ENCODE measurements at places on chromosomes 2 and 18. TPM values are rescaled to one million over a fixed set of nuclear protein-coding genes. Genes with fewer than 3 reads are reported as not detected.

DNA sequence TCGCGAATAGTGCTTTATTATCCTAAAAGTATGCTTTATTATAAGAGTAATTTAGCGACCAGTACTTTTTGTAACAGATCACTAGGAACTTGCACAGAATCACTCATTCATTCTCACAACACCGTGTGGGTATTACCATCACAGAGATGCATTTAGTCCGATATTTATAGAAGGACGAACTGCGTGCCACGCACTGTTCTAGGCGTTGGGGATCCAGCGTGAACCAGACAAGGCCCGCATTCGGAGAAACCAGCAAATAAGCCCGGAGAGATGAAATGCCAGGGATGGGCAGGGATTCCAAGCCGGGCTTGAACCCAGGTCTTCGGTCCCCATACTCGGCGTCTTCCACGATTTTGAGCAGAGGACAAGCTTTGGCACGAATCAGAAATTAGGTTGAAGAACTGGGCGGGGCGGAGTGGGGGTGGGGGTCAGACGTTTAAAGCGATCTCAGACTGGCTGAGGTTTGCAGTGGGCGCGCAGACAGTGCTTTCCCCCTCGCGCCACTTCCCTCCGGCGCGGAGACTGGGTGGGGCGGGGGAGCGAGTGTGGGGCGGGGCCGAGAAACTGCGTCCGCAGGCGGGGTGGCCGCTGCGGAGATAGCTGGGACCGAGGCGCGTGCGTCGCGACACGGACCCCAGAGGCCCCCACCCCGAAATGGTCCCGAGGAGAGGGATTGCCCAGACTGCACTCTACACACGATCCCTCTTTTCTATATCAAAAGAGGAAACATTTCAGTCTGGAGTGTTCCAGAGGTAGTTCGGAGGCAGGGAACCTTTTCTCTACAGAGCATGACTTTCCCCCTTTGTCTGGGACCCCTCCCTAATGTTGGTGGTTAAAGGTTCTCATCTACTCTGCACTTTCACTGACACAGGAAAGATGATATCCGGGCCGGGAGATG is 1.1 kb upstream of the CXCR4 start:
- H3K27me3 ChIP-seq, result peaks cover 31% of the 10 kb centered on the region
- peak overlapping the region; percentile 62 for H3K4me3 ChIP-seq
- peaks cover 24% of the 10 kb centered on the region for H3K4me1 ChIP-seq
- peak overlapping the region; percentile 85 for H3K27ac ChIP-seq
- H3K36me3 ChIP-seq, result peaks cover 8% of the 10 kb centered on the region
- peak; percentile 87 for DNase-seq

DNA sequence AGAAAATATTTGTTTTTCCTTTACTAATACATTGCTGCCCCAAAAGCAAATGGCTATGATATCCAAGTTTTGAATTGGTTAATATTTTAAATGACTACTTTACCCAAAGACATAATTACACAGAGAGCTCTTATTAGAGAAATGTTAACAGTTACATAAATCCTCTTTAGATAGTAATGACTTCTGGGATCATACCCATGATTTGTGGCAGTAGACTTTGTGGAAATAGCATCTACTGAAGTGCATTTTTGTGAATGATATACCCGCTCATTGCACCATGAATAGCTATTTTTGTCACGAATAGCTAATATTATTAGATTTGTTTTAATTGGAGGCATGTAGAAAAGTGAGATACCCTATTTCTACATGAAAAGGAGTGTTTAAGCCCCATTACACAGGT is 15.8 kb downstream of the NYAP2 start:
- no peaks in the 10 kb centered on the region for H3K4me1 ChIP-seq
- no peaks in the 10 kb centered on the region for H3K27me3 ChIP-seq

- no peak overlapping the region for H3K27ac ChIP-seq
- H3K36me3 ChIP-seq, result no peaks in the 10 kb centered on the region
- H3K27me3 ChIP-seq, result no peaks in the 10 kb centered on the region
- DNase-seq, result no peak
- H3K4me1 ChIP-seq, result no peaks in the 10 kb centered on the region
Observed at GRCh38 chr2:195477248-195477995, 179.6 kb upstream of the SLC39A10 start.

- no peaks in the 10 kb centered on the region for H3K36me3 ChIP-seq
- no peaks in the 10 kb centered on the region for H3K27me3 ChIP-seq
- DNase-seq, result no peak
- no peaks in the 10 kb centered on the region for H3K4me1 ChIP-seq
- no peak overlapping the region for H3K27ac ChIP-seq
Observed at GRCh38 chr2:138581909-138582308, 80.3 kb downstream of the SPOPL start.

The KCNG2 gene
- total RNA-seq, result 0.46 TPM

DNA sequence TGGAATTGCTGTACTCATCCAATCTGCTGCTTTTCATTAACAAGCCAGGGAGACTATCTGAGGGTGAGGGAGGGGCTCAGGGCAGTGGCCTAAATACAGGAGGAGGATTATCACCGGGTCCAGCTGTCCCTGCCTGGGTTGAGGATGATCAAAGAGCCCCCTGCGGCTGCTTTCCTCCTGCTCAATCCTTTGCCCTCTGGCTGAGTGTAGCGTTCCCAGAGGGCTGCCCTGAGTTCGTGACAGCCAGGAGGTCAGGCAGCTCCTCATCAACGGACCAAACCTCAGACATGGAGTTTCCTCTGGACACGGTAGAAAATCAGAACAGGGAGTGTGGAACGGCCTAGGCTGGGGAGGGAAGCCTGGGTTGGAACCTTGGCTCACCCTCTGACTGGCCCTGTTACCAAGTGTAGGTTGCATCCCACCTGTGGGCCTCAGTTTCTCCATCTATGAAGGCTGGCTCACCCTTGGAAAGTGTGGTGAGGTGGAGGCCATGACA is 23.5 kb downstream of the CIB4 start:
- H3K36me3 ChIP-seq, result no peaks in the 10 kb centered on the region
- H3K27ac ChIP-seq, result no peak overlapping the region
- DNase-seq, result peak; percentile 26
- peaks cover 28% of the 10 kb centered on the region for H3K4me1 ChIP-seq

The UGP2 gene
- 145 TPM for total RNA-seq

The ADAM23 gene
- total RNA-seq, result 2.5 TPM

The FASTKD1 gene
- 31.2 TPM for total RNA-seq

GRCh38 chr2:168529054-168529833 is 73.2 kb downstream of the CERS6 start:
- no peaks in the 10 kb centered on the region for H3K36me3 ChIP-seq
- no peak overlapping the region for H3K27ac ChIP-seq
- peaks cover 4% of the 10 kb centered on the region for H3K4me1 ChIP-seq

DNA sequence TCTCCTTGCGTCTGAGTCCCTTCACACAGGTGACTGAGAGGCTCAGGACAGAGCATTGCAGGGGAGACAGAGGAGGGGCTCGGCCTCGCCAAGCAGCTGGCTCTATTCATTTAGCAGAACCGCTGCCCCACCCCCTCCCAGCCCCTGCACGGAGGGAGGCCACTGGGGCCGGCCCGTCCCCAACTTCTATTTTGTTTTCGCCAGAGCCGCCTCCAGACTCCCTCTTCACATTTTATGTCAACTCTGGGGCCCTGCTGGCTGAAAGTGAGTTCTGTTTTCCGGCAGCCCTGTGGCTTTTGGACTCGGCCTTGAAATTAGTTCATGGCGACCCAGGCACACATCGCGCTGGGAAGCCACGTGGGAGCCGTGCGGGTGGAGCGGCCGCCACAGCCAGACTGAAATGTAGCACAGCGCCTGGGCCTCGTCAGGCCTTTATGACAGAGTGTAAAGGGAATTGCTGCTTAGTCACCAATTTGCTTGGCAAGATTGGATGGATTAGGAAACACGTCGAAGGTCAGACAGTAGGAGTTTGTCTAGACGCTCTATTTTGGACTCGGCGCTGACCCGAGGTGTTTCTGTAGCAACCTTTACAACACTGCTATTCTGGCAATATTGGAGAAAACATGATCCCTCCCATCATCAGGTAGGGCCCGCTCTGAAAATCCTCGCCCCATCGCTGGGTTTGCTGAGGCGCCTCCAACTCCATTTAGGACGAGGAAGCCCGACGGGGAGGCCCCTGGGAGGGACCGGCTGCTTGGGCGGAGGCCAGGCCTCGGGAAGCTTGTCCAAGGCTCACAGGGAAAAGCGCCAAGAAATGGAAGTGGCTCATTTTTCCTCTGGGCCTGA is 90.7 kb upstream of the CTDP1 start:
- DNase-seq, result peak; percentile 77
- H3K4me1 ChIP-seq, result no peaks in the 10 kb centered on the region
- peak overlapping the region; percentile 37 for H3K27ac ChIP-seq
- H3K4me3 ChIP-seq, result no peak overlapping the region

DNA sequence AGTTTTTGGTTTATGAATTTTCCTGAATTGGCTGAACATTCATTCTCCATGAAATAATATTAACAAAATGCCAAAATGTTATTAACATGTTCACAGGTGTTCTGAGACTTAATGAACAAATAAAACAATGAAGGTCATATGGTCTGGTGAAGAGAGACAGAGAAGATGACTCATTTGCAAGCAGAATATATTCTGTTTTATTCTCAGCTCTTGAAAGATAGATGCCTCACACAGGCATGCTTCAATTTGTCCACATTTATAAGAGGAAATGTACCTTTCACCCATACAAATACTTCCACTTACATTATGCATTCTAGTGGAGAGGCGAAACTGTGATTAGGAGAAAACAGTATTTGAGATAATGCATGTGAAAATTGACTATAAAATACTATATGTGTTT is 75.4 kb upstream of the PGAP1 start:
- no peak overlapping the region for H3K27ac ChIP-seq
- H3K4me1 ChIP-seq, result no peaks in the 10 kb centered on the region
- no peak for DNase-seq
- H3K4me3 ChIP-seq, result no peak overlapping the region
- H3K27me3 ChIP-seq, result no peaks in the 10 kb centered on the region
- peaks cover 61% of the 10 kb centered on the region for H3K36me3 ChIP-seq

The OXER1 gene
- total RNA-seq, result 1.1 TPM

The RAD51AP2 gene
- total RNA-seq, result not detected

DNA sequence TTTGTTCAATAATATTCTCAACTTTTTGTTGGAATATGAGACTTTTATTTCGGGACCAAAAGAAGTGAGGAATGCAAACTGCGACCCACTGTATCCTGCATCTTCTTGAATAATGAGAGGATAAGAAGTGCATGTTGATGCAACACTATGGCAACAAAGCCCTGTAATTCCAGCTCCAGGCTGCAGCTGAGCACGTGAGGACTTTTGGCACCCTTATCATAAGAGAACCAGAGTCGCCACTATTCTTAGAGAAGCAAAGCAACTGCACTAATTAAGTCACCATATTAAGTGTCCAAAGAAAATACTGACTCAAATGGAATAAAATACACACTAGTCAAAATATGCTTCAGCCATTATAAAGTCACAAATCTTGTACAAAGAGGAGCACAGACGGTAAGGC is 65.8 kb downstream of the FAM210A start:
- H3K4me1 ChIP-seq, result no peaks in the 10 kb centered on the region
- DNase-seq, result no peak
- H3K27ac ChIP-seq, result no peak overlapping the region
- H3K27me3 ChIP-seq, result no peaks in the 10 kb centered on the region

GRCh38 chr2:9462313-9462712 is 12.0 kb upstream of the IAH1 start:
- H3K27me3 ChIP-seq, result no peaks in the 10 kb centered on the region
- no peak overlapping the region for H3K27ac ChIP-seq
- H3K36me3 ChIP-seq, result peaks cover 20% of the 10 kb centered on the region
- DNase-seq, result no peak
- H3K4me1 ChIP-seq, result no peaks in the 10 kb centered on the region

- H3K27me3 ChIP-seq, result no peaks in the 10 kb centered on the region
Observed at GRCh38 chr2:236550701-236551465, 18.7 kb upstream of the ACKR3 start.

The SFTPB gene
- 14,872 TPM for total RNA-seq

The SERPINB3 gene
- total RNA-seq, result not detected

- H3K27me3 ChIP-seq, result peaks cover 13% of the 10 kb centered on the region
- H3K4me1 ChIP-seq, result peaks cover 3% of the 10 kb centered on the region
- no peak for DNase-seq
- no peaks in the 10 kb centered on the region for H3K36me3 ChIP-seq
- no peak overlapping the region for H3K4me3 ChIP-seq
- H3K27ac ChIP-seq, result no peak overlapping the region
Observed at GRCh38 chr2:10842506-10842905, 29.9 kb upstream of the PDIA6 start.

DNA sequence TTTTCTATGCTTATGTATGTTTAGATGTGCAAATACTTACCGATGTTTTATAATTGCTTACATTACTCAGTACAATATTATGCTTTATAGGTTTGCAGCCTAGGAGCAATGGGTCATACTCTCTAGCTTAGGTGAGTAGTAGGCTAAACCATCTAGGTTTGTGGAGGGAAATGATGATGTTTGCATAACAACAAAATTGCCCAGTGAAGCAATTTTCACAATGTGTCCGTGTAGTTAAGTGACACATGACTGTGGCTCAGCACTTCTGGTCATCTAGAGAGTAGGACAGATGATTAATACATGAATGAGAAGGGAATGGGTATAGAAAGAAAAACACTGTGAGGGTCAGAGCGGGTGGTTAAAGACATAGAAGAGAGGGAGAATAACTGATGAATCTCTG is 2116.2 kb upstream of the PIK3C3 start:
- peaks cover 3% of the 10 kb centered on the region for H3K27me3 ChIP-seq
- DNase-seq, result no peak

GRCh38 chr2:192314800-192315481 is 120.2 kb upstream of the TMEFF2 start:
- no peaks in the 10 kb centered on the region for H3K36me3 ChIP-seq
- H3K27me3 ChIP-seq, result no peaks in the 10 kb centered on the region
- H3K27ac ChIP-seq, result no peak overlapping the region
- H3K4me3 ChIP-seq, result no peak overlapping the region
- DNase-seq, result no peak

The FAM237A gene
- total RNA-seq, result not detected

- no peaks in the 10 kb centered on the region for H3K27me3 ChIP-seq
- no peaks in the 10 kb centered on the region for H3K36me3 ChIP-seq
- no peak overlapping the region for H3K4me3 ChIP-seq
- no peak overlapping the region for H3K27ac ChIP-seq
Observed at GRCh38 chr18:56853961-56854360, 202.8 kb downstream of the WDR7 start.

The ZBTB7C gene
- 17.7 TPM for total RNA-seq

GRCh38 chr2:71129902-71130151 is 202 bp downstream of the MCEE start:
- DNase-seq, result no peak
- peak overlapping the region; percentile 95 for H3K27ac ChIP-seq
- peak overlapping the region; percentile 86 for H3K4me3 ChIP-seq
- H3K36me3 ChIP-seq, result peaks cover 17% of the 10 kb centered on the region
- H3K4me1 ChIP-seq, result peaks cover 20% of the 10 kb centered on the region
- no peaks in the 10 kb centered on the region for H3K27me3 ChIP-seq

GRCh38 chr2:178395941-178396570 is 54.9 kb downstream of the PRKRA start:
- no peak overlapping the region for H3K27ac ChIP-seq
- DNase-seq, result no peak
- H3K36me3 ChIP-seq, result no peaks in the 10 kb centered on the region
- no peaks in the 10 kb centered on the region for H3K27me3 ChIP-seq

The DSG1 gene
- total RNA-seq, result not detected

- no peak overlapping the region for H3K4me3 ChIP-seq
- DNase-seq, result no peak
- H3K27me3 ChIP-seq, result no peaks in the 10 kb centered on the region
- no peaks in the 10 kb centered on the region for H3K4me1 ChIP-seq
Observed at GRCh38 chr2:39991298-39991697, 212.2 kb upstream of the THUMPD2 start.

Data from upper lobe of right lung (tissue), 1 donor.